ENCODE measurements at places on chromosomes 16 and 17.
A peak's percentile ranks its signal among the peaks of the same experiment; 100 is the strongest.

GRCh38 chr16:79400462-79401149, 199.9 kb downstream of the MAF start:
- no peak overlapping the region for H3K27ac ChIP-seq
- DNase-seq: no peak

GRCh38 chr17:1473170-1473569, 17.1 kb upstream of the CRK start:
- H3K27ac ChIP-seq: no peak overlapping the region
- DNase-seq: no peak
- H3K27me3 ChIP-seq: no peaks in the 10 kb centered on the region
- peaks cover 38% of the 10 kb centered on the region for H3K36me3 ChIP-seq

- H3K27me3 ChIP-seq: no peaks in the 10 kb centered on the region
- DNase-seq: no peak
- H3K4me3 ChIP-seq: no peak overlapping the region
- no peak overlapping the region for H3K27ac ChIP-seq
Observed at GRCh38 chr16:3792472-3793012, 75.2 kb upstream of the TRAP1 start.

- H3K4me3 ChIP-seq: no peak overlapping the region
- no peaks in the 10 kb centered on the region for H3K36me3 ChIP-seq
- no peaks in the 10 kb centered on the region for H3K4me1 ChIP-seq
- DNase-seq: no peak
Observed at GRCh38 chr16:13883881-13884280, 36.1 kb upstream of the ERCC4 start.

GRCh38 chr16:66639091-66639885, 34.8 kb downstream of the CMTM3 start:
- H3K27ac ChIP-seq: no peak overlapping the region
- H3K27me3 ChIP-seq: no peaks in the 10 kb centered on the region
- H3K4me1 ChIP-seq: no peaks in the 10 kb centered on the region
- no peak overlapping the region for H3K4me3 ChIP-seq

DNA sequence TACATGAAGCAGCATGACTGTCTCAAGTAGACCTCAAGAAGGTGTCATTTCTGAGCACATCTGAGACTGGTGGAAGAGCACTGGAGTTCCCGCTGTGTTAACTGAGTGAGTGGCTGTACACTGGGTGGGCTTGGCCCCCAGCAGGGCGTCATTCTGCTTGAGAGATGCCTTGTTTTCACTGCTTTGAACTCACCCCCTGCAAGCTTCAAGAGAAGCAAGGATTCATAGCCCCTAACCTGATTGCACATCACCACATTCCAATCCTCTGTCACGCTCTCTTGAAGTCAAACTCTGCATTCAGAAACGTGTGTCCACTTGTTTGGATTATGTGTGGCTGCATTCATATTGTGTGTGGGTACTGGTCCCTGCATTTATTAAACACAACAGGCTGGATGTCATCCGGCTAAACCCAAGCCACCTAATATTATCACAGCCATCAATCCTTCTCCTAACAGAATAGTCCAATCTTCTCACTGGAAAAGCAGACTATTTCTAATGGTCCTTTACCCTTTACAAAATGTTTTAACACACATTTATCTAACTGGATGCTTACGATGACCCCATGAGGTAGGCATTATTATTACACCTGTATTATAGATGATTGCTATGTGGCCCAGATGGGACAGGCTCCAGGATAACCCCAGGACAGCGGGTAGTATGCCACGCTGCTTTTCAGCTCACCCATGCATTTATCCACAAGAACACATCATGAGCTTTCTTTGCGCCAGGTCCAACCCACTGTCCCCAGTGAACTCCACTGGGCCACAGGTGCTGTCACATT, 76.3 kb downstream of the USP31 start:
- H3K36me3 ChIP-seq: peaks cover 21% of the 10 kb centered on the region
- H3K27ac ChIP-seq: no peak overlapping the region
- DNase-seq: no peak
- H3K4me1 ChIP-seq: no peaks in the 10 kb centered on the region

GRCh38 chr17:77770331-77771105, 188.0 kb upstream of the TNRC6C start:
- no peaks in the 10 kb centered on the region for H3K36me3 ChIP-seq
- H3K4me3 ChIP-seq: no peak overlapping the region
- peaks cover 3% of the 10 kb centered on the region for H3K4me1 ChIP-seq
- H3K27me3 ChIP-seq: no peaks in the 10 kb centered on the region

- H3K27ac ChIP-seq: no peak overlapping the region
- H3K4me3 ChIP-seq: peak overlapping the region; percentile 29
- no peaks in the 10 kb centered on the region for H3K27me3 ChIP-seq
- H3K4me1 ChIP-seq: 0 out of 2 replicates have a peak, but pooled peaks cover 2% of the 10 kb centered on the region
- no peaks in the 10 kb centered on the region for H3K36me3 ChIP-seq
Observed at GRCh38 chr16:66551788-66552285, 539 bp upstream of the CKLF start.

GRCh38 chr17:7882629-7883028, 6.0 kb upstream of the CHD3 start:
- H3K4me3 ChIP-seq: no peak overlapping the region
- H3K4me1 ChIP-seq: 0 out of 2 replicates have a peak, but pooled peaks cover 2% of the 10 kb centered on the region
- no peak overlapping the region for H3K27ac ChIP-seq
- no peaks in the 10 kb centered on the region for H3K36me3 ChIP-seq
- H3K27me3 ChIP-seq: no peaks in the 10 kb centered on the region

DNA sequence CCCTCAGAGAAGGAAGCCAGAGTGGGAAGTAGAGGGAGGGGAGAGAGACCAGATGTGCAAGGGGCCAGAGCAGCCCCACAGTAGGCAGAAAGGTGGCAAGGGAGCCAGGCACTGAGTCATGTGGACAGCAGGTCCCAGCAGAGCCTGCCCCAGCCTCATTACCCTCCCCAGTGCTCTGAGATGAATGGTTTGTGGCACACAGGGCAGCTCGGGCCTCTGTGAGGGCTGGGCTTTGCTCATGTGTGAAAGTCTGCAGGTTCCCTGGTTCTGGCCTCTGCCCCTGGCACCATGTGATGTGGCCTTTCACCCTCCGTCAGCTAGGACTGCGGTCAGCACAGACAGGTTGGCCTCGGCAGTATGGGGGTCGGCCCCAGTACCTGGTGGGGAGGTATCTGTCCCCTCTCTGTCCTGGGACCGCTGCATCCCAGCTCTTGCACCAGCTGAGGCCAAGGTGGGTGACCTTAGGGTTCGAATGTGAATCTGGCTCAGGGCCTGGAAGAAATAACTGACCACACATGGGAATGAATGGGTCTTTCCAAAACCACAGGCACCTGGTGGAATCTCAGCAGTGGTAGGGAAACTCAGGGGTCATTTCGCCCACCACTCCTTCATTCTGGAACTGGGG, 8.9 kb downstream of the LRRC75A start:
- H3K4me3 ChIP-seq: no peak overlapping the region
- no peaks in the 10 kb centered on the region for H3K27me3 ChIP-seq
- no peak for DNase-seq
- no peaks in the 10 kb centered on the region for H3K36me3 ChIP-seq
- H3K4me1 ChIP-seq: peaks cover 22% of the 10 kb centered on the region
